ENCODE measurements at places on chromosomes 12 and 14.

GRCh38 chr12:90010089-90010488 lies 301.5 kb upstream of the ATP2B1 start:
- DNase-seq: peak; percentile 47

- DNase-seq: no peak
These were observed at the start of gene APOF for GRCh38 chr12:56362130-56363059. TSS of gene APOF (minus strand) at chr12:56362857. CDS start at chr12:56362745, 112 bp downstream.

- DNase-seq: no peak
These were observed 127.8 kb downstream of the TSPAN9 start for GRCh38 chr12:3204730-3205531.

- no peak for DNase-seq
These were observed 62.9 kb upstream of the PTPRQ start for GRCh38 chr12:80381121-80381520.

- no peak for DNase-seq
These were observed 98.3 kb downstream of the RTN1 start for GRCh38 chr14:59772233-59772632.

- peak; percentile 14 for DNase-seq
These were observed 37.0 kb upstream of the FBXO33 start for GRCh38 chr14:39469094-39469710.

DNA sequence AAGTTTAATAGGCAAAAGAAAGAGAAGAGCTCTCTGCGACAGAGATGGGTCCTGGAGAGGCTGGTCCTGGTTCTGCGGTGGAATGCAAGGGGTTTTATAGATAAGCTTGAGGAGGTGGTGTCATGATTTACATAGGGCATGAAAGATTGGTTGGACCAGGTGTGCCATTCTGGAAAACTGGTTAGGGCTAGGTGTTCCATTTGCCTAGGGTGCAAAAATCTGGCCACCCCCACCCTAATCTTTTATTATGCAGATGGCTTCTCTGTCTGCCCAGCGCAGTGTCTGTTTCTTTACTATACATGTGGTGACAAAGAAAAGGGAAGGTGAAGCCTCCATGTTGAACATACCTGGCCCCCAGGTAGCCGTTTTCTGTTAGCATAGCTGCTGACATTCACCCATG lies 65.4 kb downstream of the ERC1 start:
- DNase-seq: no peak

DNA sequence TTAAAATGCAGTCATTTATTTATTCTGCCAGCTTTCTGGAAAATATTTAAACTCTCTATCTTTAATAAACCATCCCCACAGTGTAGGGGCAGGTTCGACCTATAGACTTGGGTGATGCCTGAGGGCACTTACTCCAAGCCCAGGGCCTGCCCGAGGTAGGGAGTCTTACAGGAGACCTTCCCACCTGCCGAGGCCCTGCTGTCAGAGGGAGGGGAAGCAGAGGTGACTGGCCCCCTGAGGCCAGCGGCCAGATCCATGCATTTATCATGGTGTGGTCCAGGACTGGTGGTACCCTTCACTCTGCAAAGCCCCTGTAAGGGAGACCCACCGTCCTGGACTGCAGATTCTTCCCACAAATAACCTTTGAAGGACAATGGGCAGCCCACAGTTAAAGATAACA lies 7.6 kb downstream of the EML1 start:
- DNase-seq: no peak

DNA sequence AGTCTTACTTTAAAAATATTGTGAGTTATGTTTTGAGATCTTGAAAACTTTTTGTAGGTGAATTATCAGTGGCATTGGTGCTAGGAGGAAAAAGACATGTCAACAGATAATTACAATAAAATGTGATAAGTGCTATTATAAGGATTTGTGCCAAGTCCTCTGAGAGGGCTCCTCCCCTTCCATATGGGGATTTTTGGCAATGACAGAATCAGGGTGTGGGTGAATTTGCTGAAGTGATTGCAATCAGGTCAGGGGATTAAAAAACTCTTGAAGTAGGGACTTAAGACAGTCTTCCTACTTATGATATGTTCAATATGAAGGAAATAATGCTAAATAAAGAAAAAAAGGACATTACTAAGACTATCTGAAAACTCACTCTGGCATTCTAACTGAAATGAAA lies 122.5 kb downstream of the SLC15A5 start:
- DNase-seq: no peak
